ENCODE measurements at places on chromosomes 2 and 18. TPM values are rescaled to one million over a fixed set of nuclear protein-coding genes. Genes with fewer than 3 reads are reported as not detected.
A peak's percentile ranks its signal among the peaks of the same experiment; 100 is the strongest.

DNA sequence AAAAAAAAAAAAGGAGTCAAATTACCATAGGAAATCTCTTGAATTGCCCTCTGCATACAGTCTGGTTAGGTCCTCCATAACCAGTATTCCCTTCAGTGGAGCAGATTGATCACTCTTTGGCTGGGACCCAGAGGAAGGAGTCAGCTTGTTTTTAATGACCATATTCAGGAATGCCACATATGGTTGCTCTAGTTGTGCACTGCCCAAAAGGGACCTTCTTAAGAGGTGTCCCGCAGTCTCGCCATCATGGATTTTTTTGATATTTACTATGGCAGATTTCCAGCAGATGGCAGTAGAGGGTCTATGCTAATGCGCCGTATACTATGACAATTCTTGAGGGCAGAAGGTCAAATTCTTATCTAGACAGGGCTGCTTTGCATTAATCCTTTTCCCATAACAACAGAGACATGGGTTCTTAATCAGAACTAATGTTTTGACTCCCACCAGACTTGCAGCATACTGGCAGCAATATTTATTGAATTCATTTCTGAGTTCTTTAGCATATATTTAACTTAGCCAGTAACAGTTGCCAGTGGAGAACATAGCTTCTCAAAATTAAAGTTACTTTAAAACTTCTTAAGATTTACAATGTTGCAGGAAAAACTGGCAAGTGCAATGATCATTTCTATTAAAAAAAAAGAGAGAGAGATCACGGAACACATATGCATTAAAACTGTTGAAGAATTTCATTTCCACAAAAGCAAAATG is 31.8 kb upstream of the INPP4A start:
- H3K27me3 ChIP-seq: no peaks in the 10 kb centered on the region
- no peak overlapping the region for H3K4me3 ChIP-seq
- DNase-seq: no peak
- no peaks in the 10 kb centered on the region for H3K36me3 ChIP-seq
- H3K4me1 ChIP-seq: peaks cover 6% of the 10 kb centered on the region

DNA sequence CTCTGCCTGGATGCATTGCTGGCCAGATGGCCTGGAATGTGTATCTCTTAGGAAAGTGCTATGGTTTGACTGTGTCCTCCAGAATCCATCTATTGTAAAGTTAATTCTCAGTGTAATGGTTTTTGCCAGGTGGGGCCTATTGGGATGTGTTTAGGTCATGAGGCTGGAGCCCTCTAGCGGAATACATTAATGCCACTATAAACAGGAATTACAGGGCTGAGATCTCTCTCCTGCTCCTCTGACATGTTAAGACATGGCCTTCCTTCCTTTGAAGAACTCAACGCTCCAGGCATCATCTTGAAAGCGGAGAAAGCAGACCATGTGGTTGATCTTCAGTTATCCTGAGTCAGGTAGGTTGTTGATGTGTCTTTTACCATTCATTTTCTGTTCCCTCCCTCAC is 276.4 kb downstream of the RPIA start:
- no peaks in the 10 kb centered on the region for H3K4me1 ChIP-seq
- no peaks in the 10 kb centered on the region for H3K36me3 ChIP-seq
- no peaks in the 10 kb centered on the region for H3K27me3 ChIP-seq
- H3K4me3 ChIP-seq: no peak overlapping the region
- DNase-seq: no peak

DNA sequence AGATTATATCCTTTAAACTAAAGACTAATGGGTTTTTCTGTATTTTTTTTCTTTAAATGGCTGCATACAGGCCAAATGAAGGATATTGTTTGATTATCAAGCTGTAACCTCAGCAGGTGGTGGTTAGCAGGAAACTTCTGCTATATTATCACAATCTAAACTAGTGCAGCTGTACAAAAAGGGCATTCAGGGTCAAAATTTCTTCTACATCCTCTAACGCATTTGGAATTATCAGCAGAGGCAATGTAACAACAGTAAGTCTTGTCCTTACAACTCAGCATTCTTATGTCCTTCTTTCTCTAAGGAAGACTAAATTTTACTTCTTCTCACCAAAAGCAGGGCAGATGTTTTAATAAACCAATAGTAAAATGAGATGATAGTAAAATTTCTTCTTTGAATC is 135.8 kb upstream of the FN1 start:
- no peak for DNase-seq
- H3K27ac ChIP-seq: no peak overlapping the region
- H3K4me1 ChIP-seq: no peaks in the 10 kb centered on the region

- H3K27me3 ChIP-seq: no peaks in the 10 kb centered on the region
- no peak for DNase-seq
- H3K4me1 ChIP-seq: no peaks in the 10 kb centered on the region
- no peaks in the 10 kb centered on the region for H3K36me3 ChIP-seq
- no peak overlapping the region for H3K27ac ChIP-seq
- no peak overlapping the region for H3K4me3 ChIP-seq
Observed at GRCh38 chr18:53544917-53545316, 679.6 kb downstream of the MBD2 start.

DNA sequence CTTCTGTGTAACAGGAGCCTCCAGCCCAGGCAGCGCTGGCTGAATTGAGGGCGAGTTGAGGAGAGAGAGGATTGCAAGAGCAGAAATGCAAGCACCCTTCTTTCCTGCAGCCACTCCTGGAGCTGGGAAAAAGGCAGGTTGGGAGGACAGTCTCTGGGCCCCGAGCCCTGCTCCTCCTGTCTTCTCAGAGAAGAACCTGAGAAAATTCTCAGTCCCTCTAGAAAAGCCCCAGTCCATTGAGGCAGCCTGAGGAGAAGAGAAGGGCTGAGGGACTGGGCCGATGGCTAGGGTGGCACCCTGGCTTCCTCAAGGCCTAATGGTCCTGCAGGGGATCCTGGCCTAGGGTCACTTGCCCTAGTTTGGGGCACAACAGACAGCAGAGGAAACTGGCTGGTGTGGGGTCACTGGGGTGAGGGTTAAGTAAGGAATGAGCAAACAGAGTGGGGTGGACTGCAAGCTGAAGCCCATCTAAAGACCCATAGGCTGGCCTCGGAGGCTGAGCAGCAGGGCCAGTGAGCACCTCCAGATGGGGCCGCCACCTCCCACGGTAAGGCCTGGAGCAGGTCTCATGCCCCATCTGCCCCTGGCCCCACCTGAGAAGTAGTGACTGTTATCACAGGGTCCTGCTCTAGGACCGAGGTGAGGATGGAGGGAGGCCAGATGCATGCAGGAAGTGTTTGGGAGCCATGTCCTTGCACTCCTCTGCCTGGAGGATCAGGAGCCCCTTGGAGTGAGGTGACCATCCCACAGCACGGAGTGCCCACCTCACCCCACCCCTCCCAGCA is 12.4 kb downstream of the CIB4 start:
- H3K27ac ChIP-seq: no peak overlapping the region
- H3K4me1 ChIP-seq: no peaks in the 10 kb centered on the region
- peak; percentile 25 for DNase-seq
- H3K4me3 ChIP-seq: no peak overlapping the region
- no peaks in the 10 kb centered on the region for H3K36me3 ChIP-seq

DNA sequence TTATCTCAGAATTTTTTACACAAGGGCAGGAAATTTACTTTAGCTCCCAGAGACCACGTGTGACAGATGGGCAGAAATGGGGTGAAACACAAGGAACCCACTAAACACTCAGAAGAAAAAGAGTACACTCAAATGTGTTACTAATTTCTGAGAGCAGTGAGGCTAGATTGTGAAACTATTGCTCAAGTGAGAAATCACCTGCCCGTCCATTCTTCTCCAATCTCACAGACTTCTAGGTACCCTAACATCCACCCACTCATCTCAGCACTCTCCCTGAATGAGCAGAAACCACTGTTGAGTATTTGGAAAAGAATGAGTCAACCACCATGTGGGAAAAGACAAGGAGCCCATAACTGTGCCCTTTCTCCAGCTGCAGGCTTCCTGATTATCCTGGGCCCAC is 293.0 kb upstream of the CDH2 start:
- no peaks in the 10 kb centered on the region for H3K4me1 ChIP-seq
- no peaks in the 10 kb centered on the region for H3K36me3 ChIP-seq
- H3K4me3 ChIP-seq: no peak overlapping the region
- no peak for DNase-seq
- H3K27ac ChIP-seq: no peak overlapping the region

- H3K4me1 ChIP-seq: no peaks in the 10 kb centered on the region
- H3K27me3 ChIP-seq: no peaks in the 10 kb centered on the region
- no peak overlapping the region for H3K27ac ChIP-seq
- no peak for DNase-seq
Observed at GRCh38 chr2:153052807-153053559, 334.6 kb downstream of the ARL6IP6 start.

DNA sequence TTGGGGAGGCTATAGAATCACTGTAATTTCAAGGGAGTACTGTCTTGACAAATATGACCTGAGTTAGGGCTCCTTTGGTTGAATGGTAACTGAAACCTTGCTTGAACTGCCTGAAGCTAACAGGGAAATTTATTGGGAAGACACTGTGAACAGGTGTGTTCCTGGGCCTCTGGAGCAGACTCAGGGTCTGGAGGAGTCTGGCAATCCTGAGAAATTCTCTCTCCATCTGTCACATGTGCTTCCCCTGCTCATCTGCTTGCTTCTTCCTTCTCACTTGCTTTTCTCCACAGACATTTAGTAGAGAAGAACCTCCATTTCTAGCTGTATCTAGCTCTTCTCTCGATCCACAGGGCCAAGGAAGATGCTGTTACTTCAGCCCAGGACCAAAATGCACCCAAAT is 476.5 kb downstream of the LRP1B start:
- DNase-seq: no peak
- H3K27me3 ChIP-seq: no peaks in the 10 kb centered on the region
- H3K36me3 ChIP-seq: no peaks in the 10 kb centered on the region
- H3K4me1 ChIP-seq: no peaks in the 10 kb centered on the region

GRCh38 chr2:228590681-228591080 is 409.2 kb upstream of the SPHKAP start:
- DNase-seq: no peak
- H3K4me1 ChIP-seq: no peaks in the 10 kb centered on the region
- no peaks in the 10 kb centered on the region for H3K36me3 ChIP-seq
- no peak overlapping the region for H3K4me3 ChIP-seq

DNA sequence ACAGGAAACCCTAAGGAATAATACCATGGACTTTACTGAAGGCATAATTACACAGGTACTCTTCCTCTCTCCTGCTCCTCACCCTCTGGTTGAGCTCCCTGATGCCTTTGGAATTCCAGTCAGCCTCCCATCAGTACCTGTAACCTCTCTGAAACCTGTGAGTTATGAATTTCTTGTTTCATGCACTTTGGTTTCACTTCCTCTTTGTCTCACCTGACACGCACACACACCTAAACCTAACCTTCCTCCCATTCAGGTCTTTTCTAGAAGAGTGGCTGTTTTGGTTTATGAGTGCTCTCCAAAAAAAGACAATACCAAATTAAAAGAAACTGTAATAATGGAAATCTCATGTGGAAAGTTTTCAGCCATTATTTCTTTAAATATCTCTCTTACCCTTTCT is 451.3 kb upstream of the VWC2L start:
- no peaks in the 10 kb centered on the region for H3K4me1 ChIP-seq
- DNase-seq: no peak
- no peaks in the 10 kb centered on the region for H3K36me3 ChIP-seq
- H3K4me3 ChIP-seq: no peak overlapping the region
- no peak overlapping the region for H3K27ac ChIP-seq
- no peaks in the 10 kb centered on the region for H3K27me3 ChIP-seq

DNA sequence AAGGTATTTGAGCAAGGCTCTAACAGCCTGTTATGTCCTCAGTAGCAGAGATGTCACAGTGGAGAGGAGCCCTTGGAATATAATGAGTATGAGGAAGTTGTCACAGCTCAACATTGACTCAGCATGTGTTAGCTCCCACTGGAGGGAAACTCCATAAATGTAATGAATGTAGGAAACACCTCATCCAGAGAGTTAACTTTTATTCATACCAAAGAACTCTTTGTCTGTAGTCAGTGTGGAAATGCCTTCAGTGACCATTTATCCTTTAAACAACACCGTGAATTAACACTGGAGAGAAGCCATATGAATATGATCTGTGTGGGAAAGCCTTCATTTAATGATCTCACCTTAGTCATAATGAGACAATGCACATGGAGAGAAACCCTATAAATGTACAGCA is 59.7 kb downstream of the CYP1B1 start:
- no peaks in the 10 kb centered on the region for H3K4me1 ChIP-seq
- no peaks in the 10 kb centered on the region for H3K36me3 ChIP-seq
- no peak overlapping the region for H3K4me3 ChIP-seq
- H3K27ac ChIP-seq: no peak overlapping the region

DNA sequence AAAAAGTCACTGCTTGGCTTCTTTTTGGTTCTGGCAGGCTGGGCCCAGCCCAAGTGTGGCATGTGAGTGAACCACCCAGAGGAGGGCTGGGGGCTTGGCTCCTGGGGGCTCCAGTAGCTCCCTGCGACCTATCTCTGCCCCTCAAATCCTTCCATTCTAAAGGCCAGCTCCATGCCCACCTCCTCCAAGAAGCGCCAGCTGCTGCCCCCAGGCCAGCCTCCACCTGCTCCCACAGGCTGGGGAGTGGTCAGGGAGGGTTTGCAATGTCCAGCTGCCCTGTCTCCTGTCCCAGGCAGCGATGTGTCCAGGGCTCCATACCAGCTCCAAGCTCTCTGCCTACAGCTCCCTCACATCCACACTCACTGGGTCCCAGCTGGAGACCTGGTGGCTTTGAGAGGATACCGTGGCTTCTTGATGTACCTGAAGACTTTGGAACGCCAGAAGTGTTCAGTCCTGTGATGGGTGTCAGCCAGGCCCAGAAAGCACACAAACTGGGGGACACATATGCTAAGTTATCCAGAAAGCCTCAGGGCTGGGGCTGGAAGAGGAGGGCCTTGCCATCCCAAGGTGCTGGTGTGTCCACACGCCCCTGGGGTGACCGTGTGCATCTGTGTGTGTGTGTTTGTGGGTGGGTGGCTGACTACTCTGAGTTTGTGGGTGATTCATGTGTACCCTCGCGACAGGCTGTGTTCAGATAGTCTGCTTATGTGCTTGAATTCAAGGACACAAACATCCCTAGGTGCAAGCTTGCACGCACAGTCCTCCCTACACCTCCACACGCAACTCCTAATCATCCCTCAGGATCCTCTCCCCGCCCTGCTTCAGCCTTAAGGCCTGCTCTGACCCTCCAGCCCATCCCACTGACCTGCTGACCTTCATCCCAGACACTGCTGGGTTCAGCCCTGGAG is 33.4 kb downstream of the ZFP36L2 start:
- peak overlapping the region; percentile 65 for H3K27ac ChIP-seq
- no peak overlapping the region for H3K4me3 ChIP-seq
- DNase-seq: no peak
- H3K4me1 ChIP-seq: peaks cover 38% of the 10 kb centered on the region
- no peaks in the 10 kb centered on the region for H3K27me3 ChIP-seq

GRCh38 chr2:148301362-148301761 is 280.5 kb downstream of the MBD5 start:
- no peak overlapping the region for H3K27ac ChIP-seq
- no peaks in the 10 kb centered on the region for H3K36me3 ChIP-seq
- no peaks in the 10 kb centered on the region for H3K27me3 ChIP-seq
- no peaks in the 10 kb centered on the region for H3K4me1 ChIP-seq
- H3K4me3 ChIP-seq: no peak overlapping the region
- no peak for DNase-seq

GRCh38 chr2:148967578-148967977 is 70.9 kb upstream of the LYPD6B start:
- no peaks in the 10 kb centered on the region for H3K36me3 ChIP-seq
- H3K27me3 ChIP-seq: no peaks in the 10 kb centered on the region
- no peak overlapping the region for H3K27ac ChIP-seq

Gene POTEC
- total RNA-seq: not detected

Gene DNER
- total RNA-seq: 0.06 TPM

Gene EVX2
- total RNA-seq: not detected

Gene TTC39C
- 19.3 TPM for total RNA-seq

Gene FAHD2A
- 23.6 TPM for total RNA-seq
